ENCODE measurements at places on chromosomes 2 and 18. TPM values are rescaled to one million over a fixed set of nuclear protein-coding genes. Genes with fewer than 3 reads are reported as not detected.
A peak's percentile ranks its signal among the peaks of the same experiment; 100 is the strongest.

TRIM54 gene
- total RNA-seq: not detected

DNA sequence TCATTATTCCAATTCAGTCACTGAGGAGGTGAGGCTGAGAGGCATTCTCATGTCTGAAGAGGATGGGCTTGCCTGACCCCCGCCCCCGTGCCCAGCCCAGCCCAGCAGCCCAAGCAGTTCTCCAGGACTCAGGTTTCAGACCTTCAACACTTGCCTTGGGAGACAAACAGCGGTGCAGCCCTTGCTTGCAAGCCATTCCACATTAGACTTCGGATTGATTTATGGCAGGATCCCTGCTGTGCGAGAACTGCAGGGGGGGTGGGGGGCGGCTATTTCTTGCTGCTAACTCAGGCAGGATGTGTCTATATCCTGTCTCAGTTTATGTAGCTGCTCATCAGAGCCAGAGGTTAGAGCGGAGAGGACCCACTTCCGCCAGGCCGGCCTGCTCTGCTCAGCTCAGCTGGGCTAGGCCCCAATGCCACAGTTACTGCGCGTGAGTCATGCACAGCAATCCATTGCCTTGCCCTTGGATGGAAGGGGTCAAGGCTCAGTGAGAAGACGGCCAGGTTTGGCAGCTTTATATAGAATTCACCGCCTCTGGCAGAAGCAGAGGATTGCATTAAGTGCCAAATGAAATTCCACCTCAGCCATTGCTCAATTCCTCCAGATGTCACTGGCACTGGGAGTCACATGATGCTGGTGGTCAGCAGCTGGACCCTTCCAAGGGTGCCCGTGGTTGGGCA is 1.8 kb downstream of the GYPC start:
- H3K4me1 ChIP-seq: peaks cover 43% of the 10 kb centered on the region
- no peaks in the 10 kb centered on the region for H3K36me3 ChIP-seq
- peak; percentile 97 for DNase-seq
- H3K27me3 ChIP-seq: peaks cover 4% of the 10 kb centered on the region

- DNase-seq: no peak
- no peaks in the 10 kb centered on the region for H3K36me3 ChIP-seq
- no peak overlapping the region for H3K27ac ChIP-seq
- no peak overlapping the region for H3K4me3 ChIP-seq
- H3K4me1 ChIP-seq: peaks cover 8% of the 10 kb centered on the region
- H3K27me3 ChIP-seq: no peaks in the 10 kb centered on the region
Measured at GRCh38 chr2:163205589-163206254, 367.2 kb upstream of the KCNH7 start.

DNA sequence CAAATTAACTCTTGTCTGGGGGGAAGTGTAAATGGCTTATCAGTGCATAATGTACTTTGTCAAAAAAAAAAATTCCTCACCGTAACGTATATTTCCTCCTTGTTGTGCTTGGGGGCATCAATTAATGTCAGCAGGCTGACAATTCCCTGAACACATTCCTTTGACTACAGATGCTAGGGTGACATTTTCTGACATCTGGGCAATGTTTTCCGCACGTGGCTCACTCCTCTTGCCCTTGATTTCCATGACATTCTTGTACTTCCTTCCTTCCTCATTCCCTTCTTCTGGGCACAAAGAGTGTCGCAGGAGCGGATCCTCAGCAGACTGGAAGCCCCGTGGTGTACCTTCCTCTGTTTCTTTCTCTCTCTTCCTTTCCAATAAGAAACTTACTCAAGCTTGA is 173.7 kb downstream of the SP3 start:
- no peak overlapping the region for H3K27ac ChIP-seq
- peaks cover 28% of the 10 kb centered on the region for H3K27me3 ChIP-seq
- H3K4me3 ChIP-seq: no peak overlapping the region
- H3K4me1 ChIP-seq: no peaks in the 10 kb centered on the region
- H3K36me3 ChIP-seq: no peaks in the 10 kb centered on the region

- no peak for DNase-seq
- H3K4me1 ChIP-seq: peaks cover 20% of the 10 kb centered on the region
Measured at GRCh38 chr2:101967826-101968513, 23.8 kb upstream of the IL1R2 start.

LBH gene
- 25.4 TPM for total RNA-seq

GAL3ST2 gene
- not detected for total RNA-seq
